ENCODE measurements at places on chromosomes 5 and 9.

DNA sequence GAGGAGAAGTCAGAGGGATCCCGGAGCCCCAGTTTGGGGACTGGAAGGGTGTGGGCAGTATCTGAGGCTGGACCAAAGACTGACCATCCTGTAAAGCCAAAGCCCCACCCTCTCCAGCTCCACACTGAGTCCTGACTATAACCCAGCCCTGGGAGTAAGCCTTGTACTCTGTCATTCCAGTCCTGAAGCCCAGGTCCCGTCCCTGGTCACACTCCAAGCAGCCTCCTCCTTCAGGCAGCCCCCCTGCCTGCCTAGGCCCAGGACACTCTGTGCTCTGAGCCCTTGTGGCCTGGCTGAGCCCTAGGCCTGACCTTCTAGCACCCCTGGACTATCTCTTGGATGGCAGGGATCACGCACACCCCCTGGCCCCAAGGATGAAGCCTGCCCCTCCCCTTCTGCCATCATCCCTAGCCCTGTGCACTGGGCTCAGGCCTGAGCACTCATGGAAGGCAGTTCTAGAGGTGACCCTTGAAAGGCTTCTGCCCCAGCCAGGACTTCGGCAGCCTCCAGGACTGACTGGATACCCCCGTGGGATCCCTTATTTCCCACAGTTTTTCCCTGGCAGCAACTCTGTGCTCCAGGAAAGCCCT, 28.0 kb upstream of the ENHO start:
- DNase-seq: no peak

DNA sequence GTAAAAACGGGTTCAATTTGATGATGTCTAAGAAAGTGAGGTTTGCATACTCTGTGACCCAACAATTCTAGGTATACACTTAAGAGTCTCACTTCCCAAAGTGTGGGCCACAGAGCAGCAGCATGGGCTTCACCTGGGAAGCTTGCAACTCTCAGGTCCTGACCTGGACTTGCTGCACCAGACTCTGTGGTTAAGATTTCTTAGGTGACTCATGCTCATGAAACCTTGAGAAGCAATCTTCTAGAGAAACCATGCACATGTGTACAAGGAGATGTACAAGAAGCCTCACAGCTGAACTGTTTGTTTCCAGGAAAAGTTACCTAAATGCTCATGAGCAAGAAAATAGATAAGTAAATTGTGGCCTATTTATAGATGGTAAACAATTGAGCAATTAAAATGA, 30.0 kb downstream of the DNAJC21 start:
- DNase-seq: peak; percentile 50

DNA sequence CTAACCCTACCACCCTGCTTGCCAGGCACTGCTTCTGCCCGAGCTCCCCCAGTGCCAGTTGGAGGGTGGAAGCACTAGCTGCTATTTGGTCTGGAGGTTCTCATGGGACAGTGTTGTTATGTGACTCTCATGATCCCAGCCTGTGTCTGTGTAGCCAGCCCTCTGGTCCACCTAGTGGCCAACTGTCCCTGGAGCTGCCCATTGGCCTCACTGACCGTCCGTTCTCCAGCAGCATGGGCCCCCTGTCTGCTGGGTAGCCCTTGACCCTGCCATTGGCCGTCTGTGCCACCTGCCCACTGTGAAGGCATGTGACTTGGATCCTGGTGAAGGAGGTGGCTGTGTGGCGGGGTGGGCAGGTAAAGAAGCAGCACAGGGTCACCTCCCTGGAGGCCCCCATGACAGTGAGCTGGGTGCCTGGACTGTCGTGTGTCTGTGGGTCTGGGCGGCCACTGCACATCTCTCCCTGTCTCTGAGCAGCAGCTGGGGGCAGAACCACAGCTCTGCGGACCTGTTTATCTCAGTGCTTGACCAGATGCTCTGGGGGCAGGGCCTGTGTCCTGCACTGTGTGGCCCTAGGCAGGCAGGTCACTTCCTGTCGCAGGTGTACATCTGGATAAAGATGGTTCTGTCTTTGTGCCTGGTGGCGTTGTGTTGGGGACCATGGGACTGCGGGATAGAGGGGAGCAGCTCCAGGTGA, 11.4 kb downstream of the PHF2 start:
- DNase-seq: no peak

DNA sequence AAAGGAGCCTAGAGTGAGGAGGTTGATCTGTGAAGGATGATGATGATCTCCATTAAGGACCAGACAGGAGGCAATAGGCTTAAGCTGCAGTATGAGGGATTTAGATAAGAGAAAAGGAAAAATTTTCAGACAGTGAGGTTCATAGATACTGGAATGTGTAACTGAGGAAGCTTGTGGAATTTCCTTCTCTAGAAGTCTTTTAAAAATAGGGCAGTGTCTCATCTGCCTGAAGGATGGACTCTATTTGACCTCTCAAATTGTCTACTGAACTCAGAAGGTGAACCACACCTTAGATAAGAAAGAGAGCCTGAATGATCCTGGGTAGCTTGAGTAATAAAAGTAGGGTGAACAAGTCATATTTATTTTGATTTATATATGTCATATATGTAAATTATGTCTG, 148.2 kb upstream of the CDKN2B start:
- no peak for DNase-seq

GRCh38 chr9:84471816-84472215, 131.3 kb upstream of the SLC28A3 start:
- DNase-seq: no peak

- DNase-seq: peak; percentile 28
Observed at GRCh38 chr9:136725612-136726011, 13.2 kb downstream of the DIPK1B start.

GRCh38 chr5:87079219-87079618, 188.5 kb upstream of the RASA1 start:
- DNase-seq: no peak

- DNase-seq: no peak
Observed at GRCh38 chr5:137782055-137782454, 27.9 kb upstream of the HNRNPA0 start.

- no peak for DNase-seq
Observed at GRCh38 chr5:167785106-167785505, 506.3 kb upstream of the WWC1 start.

DNA sequence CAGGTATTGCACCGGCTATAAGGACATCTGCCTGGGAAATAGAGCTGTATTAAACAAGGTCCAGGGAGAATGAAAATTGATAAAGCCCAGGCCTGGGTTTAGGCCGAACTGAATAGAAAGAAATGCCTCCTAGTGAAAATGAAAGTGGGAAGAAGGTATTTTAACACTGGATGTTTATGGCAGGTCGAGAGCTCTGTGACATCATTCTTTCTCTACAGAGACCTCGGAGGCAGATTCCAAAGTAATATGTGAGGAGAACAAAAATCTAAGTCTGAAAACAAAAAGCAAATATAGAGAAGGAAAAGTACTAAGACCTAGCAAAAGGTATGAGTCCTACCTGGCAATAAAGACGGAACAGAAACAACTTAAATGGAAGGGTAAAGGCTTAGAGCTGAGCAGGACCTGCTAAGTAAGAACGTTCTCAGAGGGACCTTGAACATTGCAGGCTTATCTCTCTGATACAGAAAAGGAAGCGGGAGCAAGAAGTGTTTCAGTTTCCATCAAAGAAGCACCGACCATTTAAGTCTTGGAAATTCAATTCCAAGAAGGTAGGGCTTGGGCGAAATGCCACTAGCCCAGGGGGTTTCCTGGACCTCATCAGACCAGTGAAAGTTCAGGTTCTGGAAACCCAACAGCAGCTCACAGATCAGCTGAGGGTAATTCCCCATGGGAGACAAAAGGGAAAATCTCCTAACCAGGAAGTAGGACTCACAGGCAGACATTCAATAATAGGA, 80.0 kb downstream of the SUSD1 start:
- DNase-seq: no peak

DNA sequence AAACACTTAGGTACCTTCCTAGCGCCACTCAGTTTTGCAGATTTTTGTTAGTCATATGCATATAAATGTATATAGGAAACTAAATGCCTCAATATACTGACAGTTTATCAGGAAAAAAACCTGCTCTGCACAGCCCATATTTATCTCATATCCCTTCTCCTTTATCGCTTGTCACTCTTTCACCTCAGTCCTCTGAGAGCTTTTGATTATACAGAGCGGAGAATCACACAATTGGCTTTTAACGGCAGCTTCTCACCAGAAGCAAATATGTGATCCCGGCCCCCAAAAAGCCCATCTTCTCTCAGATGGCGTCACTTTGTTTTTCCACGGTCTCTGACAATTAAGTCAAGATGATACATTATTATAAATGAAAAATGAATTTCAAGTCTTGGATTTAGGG, 362.6 kb downstream of the DNAH5 start:
- no peak for DNase-seq
